ENCODE measurements at places on chromosomes 16 and 17.

DNA sequence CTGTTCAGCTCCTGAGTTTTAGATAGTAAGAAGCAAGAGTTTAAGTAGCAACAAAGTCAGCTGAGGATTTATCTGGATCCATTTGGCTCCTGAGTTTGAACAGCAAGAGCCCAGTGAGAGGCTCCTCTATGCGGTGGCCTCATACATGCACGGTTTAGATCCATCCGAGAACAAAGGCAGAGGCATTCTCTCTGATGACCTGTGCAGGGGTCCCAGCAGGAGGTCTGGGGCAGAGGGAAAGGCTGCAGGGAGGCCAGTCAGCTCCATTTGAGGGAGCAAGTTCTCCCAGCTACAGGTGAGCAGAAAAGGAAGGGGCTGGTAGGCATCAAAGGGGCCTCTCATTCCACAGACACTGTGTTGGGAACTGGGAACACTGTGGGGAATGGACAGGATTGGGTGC is 16.5 kb downstream of the PITPNM3 start:
- DNase-seq: no peak

DNA sequence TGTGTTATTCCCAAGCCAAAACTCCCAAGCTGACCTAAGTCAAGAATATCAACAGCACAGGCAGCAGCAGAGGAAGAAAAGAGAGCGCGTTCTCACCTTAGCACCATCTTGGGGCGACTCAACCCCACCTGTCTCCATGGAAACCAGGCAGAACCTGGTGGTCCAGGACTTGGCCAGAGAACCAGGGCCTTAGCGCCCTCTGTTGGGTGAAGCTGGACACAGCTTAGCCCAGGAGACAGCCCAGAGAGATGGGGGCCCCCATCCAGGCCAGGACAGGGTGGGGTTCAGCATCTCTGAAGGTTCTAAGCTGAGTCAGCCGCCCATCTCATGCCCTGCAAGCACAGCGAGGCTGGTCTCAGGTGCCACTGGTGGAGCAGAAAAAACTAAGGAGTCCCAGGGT is 60.1 kb upstream of the TMEM132E start:
- DNase-seq: no peak

- no peak for DNase-seq
These were observed 215.6 kb downstream of the GRIN2A start for GRCh38 chr16:9966569-9967157.

DNA sequence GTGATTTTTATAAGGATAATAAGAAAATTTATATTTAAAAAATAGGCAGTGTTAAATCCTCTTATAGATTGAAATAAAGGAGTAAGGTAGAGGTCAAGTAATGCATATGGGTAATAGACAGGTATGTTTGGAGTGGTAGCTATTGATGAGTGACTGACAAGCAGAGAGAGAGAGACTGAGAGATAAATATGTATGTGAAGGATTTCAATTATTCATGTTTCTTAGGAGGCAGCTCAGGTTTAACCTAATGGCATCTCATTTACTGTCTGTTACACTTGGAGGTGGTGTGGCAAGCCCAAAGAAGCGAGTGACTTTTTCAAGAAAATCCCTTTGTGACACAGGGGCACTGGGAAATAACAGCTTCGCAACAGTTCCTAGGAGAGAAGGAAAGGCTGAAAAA is 120.2 kb downstream of the KIF2B start:
- no peak for DNase-seq

GRCh38 chr17:47188271-47188875 is 722 bp downstream of the CDC27 start:
- DNase-seq: no peak

GRCh38 chr17:31147507-31148202 is 52.9 kb downstream of the NF1 start:
- DNase-seq: no peak

- DNase-seq: no peak
These were observed 69.3 kb downstream of the WWP2 start for GRCh38 chr16:69831212-69832123.

GRCh38 chr16:31698901-31699300 is 171.2 kb downstream of the AHSP start:
- DNase-seq: no peak

- DNase-seq: no peak
These were observed 22.3 kb upstream of the N4BP1 start for GRCh38 chr16:48632137-48632774.
